ENCODE measurements at places on chromosomes 5 and 9. TPM values are rescaled to one million over a fixed set of nuclear protein-coding genes. Genes with fewer than 3 reads are reported as not detected.

The LPAR1 gene
- total RNA-seq, result 3.3 TPM

The SLC4A9 gene
- total RNA-seq, result not detected

The GABRA6 gene
- not detected for total RNA-seq

The DNM1 gene
- 2.9 TPM for total RNA-seq

The EFNA5 gene
- total RNA-seq, result 7.6 TPM

The SPATA24 gene
- 9.5 TPM for total RNA-seq

The PLEKHG4B gene
- total RNA-seq, result not detected

The KCNV2 gene
- total RNA-seq, result not detected

The PGM5 gene
- 1.1 TPM for total RNA-seq

Data from endothelial cell of coronary artery (primary cell).